Foreskin keratinocyte (primary cell): ENCODE measurements at places on chromosomes 11 and 22. TPM values are rescaled to one million over a fixed set of nuclear protein-coding genes. Genes with fewer than 3 reads are reported as not detected.

GRCh38 chr11:80024119-80024518 is 583.3 kb upstream of the TENM4 start:
- peak; percentile 38 for DNase-seq

DNA sequence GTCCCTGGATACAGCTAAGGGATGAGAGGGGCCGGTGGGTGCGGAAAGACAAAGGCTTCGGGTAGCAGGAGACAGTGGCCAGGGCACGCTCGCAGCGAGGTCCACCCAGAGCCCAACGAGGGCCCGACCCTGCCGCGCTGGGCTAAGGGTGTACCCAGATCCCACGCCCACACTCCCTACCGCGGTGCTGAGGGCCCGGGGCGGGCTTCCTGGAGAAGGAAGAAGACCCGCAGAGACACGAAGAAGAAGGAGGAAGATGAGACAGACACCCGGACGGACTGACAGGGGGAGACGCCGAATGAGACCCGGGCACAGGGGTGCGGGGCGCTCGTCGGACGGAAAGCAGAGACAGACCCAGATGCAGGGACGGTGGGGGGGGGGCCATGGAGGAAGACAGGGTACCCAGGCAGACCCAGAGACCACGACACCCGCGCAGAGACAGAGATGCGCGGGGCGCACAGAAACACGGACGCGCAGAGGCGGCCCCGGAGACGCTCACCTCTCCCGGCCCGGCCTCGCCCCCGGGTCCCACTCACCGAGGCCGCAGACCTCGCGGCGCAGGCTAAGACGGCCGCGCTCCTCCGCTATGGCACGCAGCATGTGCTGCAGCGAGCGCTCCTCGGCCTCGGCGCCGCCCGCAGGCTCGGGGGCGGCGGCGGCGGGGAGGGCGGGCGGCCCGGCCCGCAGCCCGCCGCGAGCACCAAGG is 437 bp downstream of the KIAA0930 start:
- no peak for DNase-seq

Gene NAALADL1
- total RNA-seq = 5.6 and 11.7 TPM in 2 replicates

GRCh38 chr11:35288309-35288708 is 131.0 kb downstream of the SLC1A2 start:
- no peak for DNase-seq

- DNase-seq = no peak
Measured at GRCh38 chr11:96221244-96222070, 121.5 kb downstream of the MAML2 start.

- no peak for DNase-seq
Measured at GRCh38 chr22:21762712-21763581, 27.4 kb upstream of the YPEL1 start.

Gene RGL4
- total RNA-seq = not detected in 2 replicates

DNA sequence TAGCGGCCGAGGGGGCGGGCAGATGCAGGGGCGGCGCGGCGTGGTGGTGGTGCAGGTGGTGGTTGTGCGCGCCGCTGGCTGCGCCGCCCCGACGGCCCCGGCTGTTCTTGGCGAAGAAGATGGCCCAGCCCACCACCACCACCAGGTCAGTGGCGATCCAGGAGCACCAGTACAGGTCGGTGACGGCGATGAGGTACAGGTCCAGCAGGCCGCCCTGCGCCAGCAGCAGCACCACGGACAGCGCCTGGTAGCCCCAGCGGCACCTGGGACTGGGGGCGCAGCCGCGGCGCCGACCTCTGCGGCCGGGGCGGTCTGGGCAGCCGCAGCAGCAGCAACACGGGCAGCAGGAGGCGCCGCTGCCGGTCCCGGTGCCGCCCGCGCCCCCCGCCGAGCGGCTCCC is 879 bp downstream of the TMEM121B start:
- no peak for DNase-seq

Gene ROM1
- 1.0 and 1.2 TPM in 2 replicates for total RNA-seq

DNA sequence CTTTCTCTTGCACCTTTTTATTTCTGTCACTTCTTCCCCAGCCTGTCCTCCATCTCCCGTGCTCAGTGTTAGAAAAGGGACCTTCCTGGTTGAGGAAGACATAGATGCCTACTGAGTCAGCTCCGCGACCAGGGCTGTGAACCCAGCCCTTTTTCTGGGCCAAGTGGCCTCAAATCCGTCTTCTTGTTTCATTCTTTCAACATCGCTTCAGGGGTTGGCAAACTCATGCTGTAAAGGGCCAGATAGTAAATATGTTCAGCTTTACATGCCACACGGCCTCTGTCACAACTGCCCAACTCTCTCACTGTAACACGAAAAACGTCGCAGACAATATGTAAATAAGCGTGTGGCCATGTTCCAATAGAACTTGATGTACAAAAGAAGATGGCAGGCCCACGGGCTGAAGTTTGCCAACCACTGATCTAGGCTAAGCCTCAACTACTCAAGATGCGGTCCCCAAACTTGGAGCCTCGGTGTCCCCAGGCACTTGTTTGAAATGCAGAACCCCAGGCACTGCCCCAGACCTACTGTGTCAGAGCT is 338.4 kb downstream of the MN1 start:
- no peak for DNase-seq

Gene RAG2
- total RNA-seq = not detected in 2 replicates

Gene TLCD5
- 2.7 and 3.4 TPM in 2 replicates for total RNA-seq

Gene SPATA19
- total RNA-seq = not detected in 2 replicates

DNA sequence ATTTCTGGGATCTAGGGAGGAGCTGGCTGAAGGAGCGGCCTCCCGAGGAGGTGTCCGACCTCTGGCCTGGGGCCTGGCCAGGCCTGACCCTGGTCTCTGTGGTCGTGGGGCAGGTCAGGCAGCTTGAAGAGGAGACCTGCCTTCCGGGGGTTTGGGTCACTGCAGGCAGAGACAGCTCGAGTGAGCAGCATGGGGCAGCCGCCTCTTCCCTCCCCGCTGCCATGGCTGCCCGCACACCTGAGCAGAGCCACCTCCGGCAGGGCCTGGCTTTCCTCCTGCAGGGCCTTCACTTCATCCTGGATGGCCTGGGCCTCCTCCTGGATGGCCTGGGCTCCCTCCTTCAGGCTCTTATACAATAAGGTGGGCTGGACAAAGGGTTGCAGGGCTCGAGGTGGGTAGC is 8.0 kb upstream of the NAALADL1 start:
- no peak for DNase-seq

- DNase-seq = no peak
Measured at GRCh38 chr11:34445956-34446355, 7.2 kb downstream of the CAT start.

Gene SLC29A2
- total RNA-seq = 4.4 and 4.8 TPM in 2 replicates

Gene DDTL
- 0.61 and 0.67 TPM in 2 replicates for total RNA-seq

Gene USP2
- total RNA-seq = 0.27 and 0.42 TPM in 2 replicates

GRCh38 chr11:45930031-45930794 is 7.8 kb downstream of the LARGE2 start:
- DNase-seq = no peak

GRCh38 chr11:12324585-12324984 is 52.8 kb upstream of the PARVA start:
- DNase-seq = no peak

Gene TCIRG1
- total RNA-seq = 36.7 and 46.0 TPM in 2 replicates

Gene C22orf42
- total RNA-seq = not detected in 2 replicates

Gene CD82
- total RNA-seq = 91.8 and 97.5 TPM in 2 replicates

DNA sequence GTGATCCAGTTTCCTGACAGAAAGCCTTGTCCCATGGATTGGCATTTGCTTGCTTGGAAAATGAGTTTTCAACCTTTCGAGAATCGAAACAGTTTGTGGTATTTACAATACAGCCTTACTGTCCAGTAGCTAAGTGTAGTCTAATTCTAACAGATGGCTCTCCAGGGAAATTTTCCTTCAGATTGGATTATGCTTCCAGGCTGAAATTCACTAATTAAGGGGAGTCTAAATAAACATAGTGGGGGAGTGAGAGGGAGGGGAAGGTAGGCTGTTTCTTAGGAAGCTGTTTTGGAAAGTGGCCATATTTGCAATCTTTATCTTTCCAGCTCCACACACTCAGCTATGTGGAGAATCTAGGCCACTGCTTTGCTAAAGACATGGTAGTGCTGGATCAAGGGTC is 81.3 kb downstream of the SYT9 start:
- DNase-seq = no peak

Gene MRGPRE
- total RNA-seq = not detected in 2 replicates

DNA sequence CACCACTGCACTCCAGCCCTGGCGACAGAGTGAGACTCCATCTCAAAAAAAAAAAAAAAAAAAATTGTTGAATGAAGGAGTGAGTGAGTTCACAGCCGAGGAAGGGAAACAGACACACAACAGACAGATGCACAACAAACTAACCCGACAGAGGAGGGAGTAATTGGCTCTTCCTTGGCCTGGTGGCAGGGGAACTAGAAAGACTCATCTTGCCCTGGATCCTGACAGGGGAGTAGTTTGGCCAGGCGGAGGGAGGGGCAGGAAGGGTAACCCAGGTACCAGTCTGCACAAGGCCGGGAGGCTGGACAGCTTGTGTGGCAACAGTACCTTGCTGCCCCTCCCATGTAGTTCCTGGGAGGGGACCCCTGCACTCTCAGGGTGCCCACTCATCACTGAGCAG is 106.9 kb downstream of the KIAA1671 start:
- DNase-seq = no peak

- DNase-seq = peak; percentile 88
Measured at GRCh38 chr11:67248653-67249052, 17.6 kb upstream of the GRK2 start.

GRCh38 chr22:38923463-38924346 is 33.7 kb upstream of the APOBEC3A start:
- peak; percentile 57 for DNase-seq

DNA sequence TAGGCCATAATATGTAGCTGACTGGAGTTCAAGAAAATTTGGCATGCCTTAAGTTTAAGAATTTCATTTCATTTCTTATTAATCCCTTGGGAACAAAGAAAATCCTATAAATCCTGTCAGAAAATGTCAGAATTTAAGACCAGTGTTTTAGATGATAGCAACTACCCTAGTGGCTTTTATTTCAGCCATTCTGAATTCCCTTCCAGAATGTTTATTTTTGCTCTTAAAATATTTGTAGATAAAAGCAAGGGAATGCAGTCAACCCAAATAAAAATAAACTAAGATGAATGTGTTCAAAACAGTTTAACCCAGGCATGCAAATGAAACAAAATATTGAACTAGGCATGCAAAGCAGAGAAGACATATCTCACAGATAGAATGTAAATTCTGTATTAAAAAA is 356.9 kb upstream of the LRRC4C start:
- DNase-seq = no peak

- DNase-seq = no peak
Measured at GRCh38 chr11:110261195-110262071, 35.0 kb downstream of the RDX start.

- peak; percentile 23 for DNase-seq
Measured at GRCh38 chr11:20754933-20755332, 85.5 kb downstream of the NELL1 start.

DNA sequence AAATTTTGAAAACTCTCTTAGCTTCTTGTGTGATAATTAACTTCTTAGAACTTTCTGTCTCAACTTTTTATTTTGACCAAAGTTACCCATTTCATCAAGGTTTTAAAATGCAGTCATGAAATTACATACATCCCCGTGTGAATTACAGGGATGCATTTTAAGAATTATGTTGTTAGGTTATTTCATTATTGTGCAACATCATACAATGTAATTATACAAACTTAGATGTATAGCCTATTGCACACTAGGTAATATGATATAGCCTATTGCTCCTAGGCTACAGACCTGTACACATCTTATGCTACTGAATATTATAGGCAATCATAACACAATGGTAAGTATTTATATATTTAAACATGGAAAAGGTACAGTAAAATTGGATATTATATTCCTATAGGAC is 228.1 kb upstream of the C11orf87 start:
- no peak for DNase-seq

Gene GSTT2B
- total RNA-seq = 5.2 and 9.5 TPM in 2 replicates

DNA sequence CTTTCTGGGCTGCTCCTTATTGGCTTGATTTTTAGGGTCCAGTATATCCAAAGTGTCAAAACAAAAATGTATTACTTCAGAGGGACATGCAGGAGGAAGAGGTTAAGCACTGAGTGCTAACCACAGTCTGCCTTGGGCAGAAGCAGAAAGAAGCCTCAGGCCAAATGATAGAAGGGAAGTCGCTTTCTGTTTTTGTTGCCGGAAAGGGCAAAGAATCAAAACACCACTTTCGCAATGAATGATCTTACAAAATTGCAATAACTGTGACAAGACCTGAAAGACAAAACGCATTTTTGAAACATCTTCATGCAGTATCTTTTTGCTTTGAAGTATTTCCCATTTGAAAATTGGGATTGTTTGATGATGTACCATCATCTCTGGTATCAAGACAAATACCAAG is 70.1 kb upstream of the PICALM start:
- DNase-seq = no peak

DNA sequence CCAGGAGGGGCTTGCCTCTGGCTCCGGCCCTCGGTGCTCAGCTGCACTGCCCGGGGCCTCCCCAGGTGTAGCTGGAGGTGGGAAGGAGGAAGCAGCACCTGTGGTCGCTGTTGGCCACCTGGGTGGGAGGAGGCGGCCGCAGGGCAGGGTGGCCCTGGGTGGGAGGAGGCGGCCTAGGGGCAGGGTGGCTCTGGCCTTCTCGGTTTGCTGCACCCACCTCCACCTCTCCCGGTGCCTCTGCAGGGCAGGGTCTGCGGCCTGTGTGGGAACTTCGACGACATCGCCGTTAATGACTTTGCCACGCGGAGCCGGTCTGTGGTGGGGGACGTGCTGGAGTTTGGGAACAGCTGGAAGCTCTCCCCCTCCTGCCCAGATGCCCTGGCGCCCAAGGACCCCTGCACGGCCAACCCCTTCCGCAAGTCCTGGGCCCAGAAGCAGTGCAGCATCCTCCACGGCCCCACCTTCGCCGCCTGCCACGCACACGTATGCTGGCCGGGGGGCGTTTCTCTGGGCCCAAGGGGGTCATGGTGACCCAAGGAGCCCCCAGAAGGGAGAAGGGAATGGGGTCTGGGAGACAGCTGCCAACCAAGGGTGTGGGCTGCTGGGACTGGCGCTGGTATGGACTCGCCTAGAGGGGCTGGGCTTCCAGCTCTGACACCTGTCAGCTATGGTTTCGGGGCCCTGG is 20.6 kb downstream of the MUC5AC start:
- no peak for DNase-seq

GRCh38 chr22:44542561-44543222 is 44.7 kb upstream of the RTL6 start:
- no peak for DNase-seq

- DNase-seq = peak; percentile 29
Measured at GRCh38 chr11:103091064-103091800, 728 bp downstream of the DCUN1D5 start.

Gene SNX32
- total RNA-seq = 0.07 and 0.11 TPM in 2 replicates

GRCh38 chr11:1177020-1177770 is 19.4 kb downstream of the MUC5AC start:
- DNase-seq = no peak

GRCh38 chr11:129292771-129293170 is 82.9 kb upstream of the BARX2 start:
- no peak for DNase-seq

Gene BUD13
- 21.7 and 22.7 TPM in 2 replicates for total RNA-seq

GRCh38 chr11:88281317-88281712 is 56.2 kb downstream of the CTSC start:
- DNase-seq = no peak
